ENCODE measurements at places on chromosomes 3 and 15.

GRCh38 chr3:139937674-139938279, 2.8 kb downstream of the CLSTN2 start:
- no peak for DNase-seq

GRCh38 chr15:99232740-99233139, 16.6 kb downstream of the TTC23 start:
- DNase-seq, result no peak

- DNase-seq, result no peak
These were observed 629.7 kb downstream of the NTRK3 start for GRCh38 chr15:87626860-87627259.

DNA sequence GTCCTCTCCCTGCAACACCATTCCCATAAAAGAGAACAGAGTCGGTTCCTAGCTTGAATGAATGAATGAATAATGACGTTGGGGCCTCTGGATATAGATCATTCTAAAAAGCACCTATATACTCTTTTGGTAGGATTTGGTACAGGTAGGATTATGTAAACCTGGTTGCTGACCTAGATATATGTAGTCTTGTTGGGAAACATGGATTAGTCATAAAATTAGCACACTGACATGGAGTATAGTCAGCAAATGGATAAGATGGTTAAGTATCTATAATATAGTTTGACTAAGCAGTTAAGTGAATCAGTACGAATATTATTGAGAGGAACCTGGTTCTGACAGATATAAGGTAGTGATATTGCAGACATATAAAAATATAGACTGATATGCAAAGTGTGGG, 142.5 kb downstream of the FILIP1L start:
- no peak for DNase-seq

DNA sequence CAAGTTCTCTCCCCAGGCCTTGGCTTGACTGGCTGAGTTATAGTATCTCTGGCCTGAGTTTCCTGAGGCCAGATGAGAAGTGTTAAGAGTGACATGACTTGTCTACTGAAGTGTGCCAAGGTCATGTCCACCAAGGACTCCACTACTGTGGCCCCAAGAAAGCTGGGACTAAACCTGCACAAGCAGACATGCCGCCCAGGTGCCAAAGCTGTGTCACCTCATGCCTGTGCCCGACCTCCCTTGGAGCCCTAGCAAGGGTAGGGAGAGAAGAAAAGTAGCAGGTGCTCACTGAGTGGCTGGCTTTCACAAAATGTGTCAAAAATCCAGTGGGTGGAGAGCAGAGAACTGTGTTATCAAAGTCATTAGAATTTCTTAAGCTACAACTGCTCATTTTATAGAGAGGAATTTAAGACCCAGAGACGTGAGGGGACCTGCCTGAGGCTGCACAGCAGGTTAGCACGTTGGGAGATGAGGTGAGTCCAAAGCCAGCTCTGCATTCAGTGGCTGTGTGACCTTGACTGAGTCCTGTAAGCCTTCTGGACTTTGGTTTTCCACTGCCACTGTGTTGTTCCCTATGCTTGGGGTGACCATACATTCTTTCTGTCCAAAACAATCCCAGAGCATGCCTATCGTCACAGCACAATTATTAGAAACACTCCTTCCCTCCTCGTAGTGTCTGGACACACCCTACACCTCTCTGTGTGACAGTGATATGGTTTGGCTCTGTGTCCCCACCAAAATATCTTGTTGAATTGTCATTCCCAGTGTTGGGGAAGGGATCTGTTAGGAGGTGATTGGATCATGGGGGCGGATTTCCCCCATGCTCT, 5.0 kb upstream of the LYSMD4 start:
- DNase-seq, result no peak

- DNase-seq, result no peak
These were observed 803.7 kb upstream of the ARRDC4 start for GRCh38 chr15:97156739-97157265.

DNA sequence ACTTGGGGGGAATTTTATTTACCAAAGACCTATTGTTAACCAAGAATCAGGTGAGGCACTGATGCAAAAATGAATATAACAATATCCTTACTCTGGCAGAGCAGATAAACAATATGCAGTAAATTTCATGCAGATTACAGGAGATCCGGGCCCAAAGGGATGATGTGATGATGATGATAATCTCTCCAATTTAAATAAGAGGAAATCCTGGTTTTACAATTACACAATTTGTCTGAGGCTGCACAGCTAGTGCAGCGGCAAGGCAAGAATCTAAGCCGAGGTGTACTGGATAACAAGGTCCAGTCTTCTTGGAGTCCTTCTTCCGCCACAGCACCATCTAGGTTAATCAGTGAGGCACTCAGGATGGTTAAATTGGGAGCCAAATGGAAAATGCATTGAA, 2.4 kb upstream of the MESD start:
- DNase-seq, result no peak

- no peak for DNase-seq
These were observed 29.9 kb downstream of the EIF2AK4 start for GRCh38 chr15:39963786-39964185.

DNA sequence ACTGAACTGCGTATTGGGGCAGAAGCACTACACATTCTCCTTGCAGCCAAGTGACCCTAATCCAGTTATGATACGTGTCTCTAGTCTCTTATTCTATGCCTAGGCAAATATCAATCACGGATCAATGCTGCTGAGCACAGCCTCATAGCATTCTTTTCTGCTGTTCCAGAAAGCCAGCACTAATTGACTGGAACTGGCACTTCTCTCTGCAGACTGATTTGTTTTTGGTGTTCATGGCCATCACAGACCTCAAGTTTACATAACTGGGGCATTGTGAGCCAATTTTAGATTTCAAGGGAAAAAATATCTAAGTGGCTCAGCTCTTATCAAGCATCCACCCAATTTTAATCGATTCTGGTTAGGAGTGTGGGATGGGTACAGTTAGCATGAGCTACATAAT, 37.9 kb downstream of the GLDN start:
- DNase-seq, result no peak

DNA sequence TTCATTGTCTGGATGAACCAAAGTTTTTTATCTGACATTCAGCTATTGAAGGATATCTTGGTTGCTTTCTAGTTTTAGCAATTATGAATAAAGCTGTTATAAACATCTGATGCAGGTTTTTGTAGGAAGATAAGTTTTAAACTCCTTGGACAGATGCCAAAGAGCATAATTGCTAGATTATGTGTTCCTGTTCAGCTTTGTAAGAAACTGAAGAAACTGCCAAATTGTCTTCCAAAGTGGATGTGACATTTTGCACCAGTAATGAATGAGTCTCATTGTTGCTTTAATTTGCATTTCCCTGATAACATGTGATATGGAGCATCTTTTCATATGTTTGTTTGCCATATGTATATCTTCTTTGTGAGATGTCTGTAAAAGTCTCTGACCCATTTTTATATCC, 239.9 kb upstream of the TTC14 start:
- no peak for DNase-seq

Data from stimulated activated naive CD4-positive, alpha-beta T cell treated with Interleukin-2 at 50 U/mL for 16 hours (primary cell).